ENCODE measurements at places on chromosomes 5 and 9. TPM values are rescaled to one million over a fixed set of nuclear protein-coding genes. Genes with fewer than 3 reads are reported as not detected.

CAVIN4 gene
- not detected for total RNA-seq

OBP2B gene
- not detected for total RNA-seq

ANKRA2 gene
- total RNA-seq: 24.3 TPM

PCDHGA6 gene
- 12.3 TPM for total RNA-seq

ROPN1L gene
- not detected for total RNA-seq

DNA sequence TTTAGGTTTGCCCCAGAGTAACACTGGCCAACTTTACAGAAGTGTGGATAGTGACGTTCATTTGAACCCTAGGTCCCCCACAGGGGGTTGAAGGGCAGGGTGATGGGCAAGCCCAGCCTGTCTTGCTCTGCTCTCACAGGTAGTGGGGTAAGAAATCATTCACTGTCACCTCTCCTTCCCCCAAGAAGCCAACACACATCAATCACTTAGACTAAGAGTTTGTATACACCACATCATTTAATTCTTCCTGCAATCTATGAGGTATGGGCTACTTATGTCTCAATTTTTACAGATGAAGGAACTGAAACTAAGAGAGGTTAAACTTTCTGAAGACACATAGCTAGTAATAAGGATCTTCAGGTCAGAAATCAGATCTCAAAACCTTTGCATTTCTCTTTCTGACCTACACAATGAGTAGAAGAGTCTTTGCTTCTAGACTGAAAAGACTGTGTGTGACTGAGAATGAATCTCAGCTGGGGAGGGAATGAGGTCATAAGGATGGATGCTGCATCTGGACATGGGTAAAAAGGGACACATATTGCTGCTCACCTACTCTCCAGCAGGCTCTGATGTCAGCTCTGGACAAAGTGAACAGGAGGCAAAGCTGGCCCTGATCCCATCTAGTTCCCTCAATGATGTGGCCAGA lies 81.0 kb upstream of the EQTN start:
- no peak for DNase-seq

- no peak for DNase-seq
Observed at GRCh38 chr5:66553916-66554575, 42.1 kb upstream of the MAST4 start.

- DNase-seq: no peak
Observed at GRCh38 chr5:177312649-177313181, 1.0 kb upstream of the MXD3 start.

- DNase-seq: no peak
Observed at GRCh38 chr5:31048282-31049270, 144.9 kb upstream of the CDH6 start.

DNA sequence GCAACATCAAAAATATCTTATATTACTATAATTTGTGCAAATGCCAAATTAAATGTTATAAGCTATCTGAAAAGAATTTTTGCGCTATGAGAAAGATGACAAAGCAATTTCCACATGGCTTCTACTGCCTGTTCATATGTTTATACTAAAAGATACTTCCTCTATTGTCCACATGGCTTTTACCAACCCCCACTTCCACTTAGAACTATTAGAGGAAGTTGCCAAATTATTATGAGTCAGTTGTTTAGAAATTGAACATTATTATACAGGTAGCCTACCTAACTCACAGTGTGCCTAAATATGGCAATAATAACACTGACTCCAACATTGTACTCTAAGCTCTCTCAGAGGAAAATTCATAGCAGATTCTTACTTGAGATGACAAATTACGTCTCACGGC lies 37.6 kb upstream of the SLC27A6 start:
- DNase-seq: no peak

DNA sequence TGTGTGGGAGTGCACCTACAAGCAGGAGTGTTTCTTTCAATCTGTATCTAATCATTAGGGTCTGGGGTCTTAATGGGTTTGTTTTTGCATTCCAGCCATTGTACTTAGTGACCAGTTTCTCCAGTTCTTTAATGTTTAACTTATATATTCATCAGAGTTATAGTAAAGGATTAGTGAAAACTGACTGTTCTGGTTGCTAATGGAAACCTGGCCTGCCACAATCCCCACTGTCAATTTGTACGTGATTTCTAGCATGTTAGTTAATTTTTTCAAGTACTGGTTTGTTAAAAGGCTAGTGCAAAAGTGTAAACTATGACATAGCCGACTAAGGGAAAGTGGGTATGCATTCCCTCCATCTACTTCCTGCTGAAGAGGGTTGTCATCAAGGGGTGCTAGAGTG lies 276.1 kb downstream of the HTR1A start:
- DNase-seq: no peak

DNA sequence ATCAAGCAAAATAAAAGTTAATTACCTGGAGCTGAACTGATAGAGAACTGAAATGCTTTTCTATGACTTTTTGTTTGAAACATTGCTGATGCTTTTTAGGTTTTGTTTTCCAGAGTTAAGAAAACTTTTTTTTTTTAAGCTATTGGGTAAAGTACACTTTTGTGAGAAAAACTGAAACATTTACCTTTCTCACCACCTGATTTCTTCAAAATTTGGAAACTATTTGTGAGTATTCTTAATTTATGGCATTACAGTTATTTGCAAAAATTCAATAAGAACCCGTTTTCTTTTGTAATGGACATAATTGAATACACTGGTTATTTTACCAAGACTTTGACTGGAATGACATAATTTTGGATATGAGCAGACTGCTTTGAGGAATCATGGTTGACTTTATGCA lies 6.6 kb downstream of the C9orf153 start:
- DNase-seq: no peak

DNA sequence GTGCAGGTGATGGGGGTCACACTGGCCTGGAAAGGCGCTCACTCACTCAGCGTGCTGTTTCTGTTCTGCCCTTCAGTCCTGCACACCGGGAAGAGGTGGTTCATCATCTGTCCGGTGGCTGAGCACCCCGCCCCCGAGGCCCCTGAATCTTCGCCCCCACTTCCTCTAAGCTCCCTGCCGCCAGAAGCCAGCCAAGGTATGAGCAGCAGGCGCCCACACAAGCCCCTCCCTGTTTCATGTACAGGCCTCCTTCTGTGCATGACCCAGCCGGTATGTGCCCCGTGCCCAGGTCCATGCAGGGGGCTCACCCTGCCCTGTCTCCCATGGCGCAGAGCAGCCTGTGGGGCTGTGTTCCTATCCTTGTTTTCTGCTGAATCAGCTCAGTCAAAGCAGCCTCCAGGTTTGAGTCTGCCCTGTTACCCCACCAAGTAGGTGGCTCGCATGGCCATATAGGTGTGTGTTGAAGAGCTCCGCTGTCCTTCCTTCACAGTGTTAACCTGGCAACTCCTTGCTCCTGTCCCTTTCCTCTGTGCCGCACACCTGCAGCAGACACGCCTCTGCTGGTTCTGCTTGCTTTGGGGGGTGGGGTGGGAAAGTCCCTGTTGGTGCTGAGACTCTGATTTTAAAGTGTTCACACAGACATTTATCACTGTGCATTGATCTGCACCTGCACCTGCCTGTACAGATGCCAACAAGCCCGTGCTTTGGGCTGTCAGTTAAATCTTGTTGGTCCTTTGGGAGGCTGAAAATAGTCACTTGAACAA lies 84.8 kb downstream of the WNK2 start:
- no peak for DNase-seq

Measured in tibial nerve (tissue), 4 donors.